AG10803 (cell line): ENCODE measurements at places on chromosomes 1 and 21.

DNA sequence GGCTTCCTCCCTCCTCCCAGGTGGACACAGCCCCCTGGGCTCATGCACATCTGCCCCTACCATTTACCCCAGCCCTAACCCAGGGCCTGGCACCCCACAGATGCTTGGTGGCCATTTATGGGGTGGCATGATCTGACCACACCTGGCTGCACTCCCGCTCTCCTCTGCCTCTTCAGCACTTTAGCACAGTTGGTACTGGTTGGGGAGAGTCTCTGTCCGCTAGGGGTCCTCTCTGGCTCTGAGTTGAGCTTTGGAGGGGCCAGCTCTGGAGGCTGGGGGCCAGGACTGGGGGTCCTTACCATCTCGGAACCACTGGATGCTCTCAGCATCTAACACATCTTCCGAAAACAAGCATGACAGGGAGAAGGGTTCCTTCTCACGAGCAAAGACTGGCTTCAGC lies 17.4 kb downstream of the MYOM3 start:
- DNase-seq, result no peak

GRCh38 chr21:46569081-46569480 lies 35.8 kb downstream of the S100B start:
- DNase-seq, result peak; percentile 94

DNA sequence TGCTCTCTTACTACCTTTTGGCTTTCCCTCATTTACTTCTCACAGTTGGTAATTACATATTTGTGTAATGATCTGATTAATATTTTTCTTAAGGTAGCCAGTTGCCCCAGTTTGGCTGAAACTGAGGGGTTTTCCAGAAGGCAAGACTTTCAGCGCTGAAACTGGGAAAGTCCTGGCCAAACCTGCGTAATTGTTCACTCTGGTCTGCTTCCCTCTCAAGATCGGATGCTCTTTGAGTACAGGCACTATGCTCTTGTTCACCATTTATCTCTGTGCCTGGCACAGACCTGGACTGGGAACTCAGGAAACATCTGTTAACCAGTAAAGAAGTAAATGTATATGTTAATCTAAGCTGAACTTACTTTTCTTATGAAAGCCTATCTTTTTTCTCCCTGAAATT lies 209.6 kb upstream of the HOOK1 start:
- DNase-seq, result no peak

- DNase-seq, result peak; percentile 38
These were observed 80.0 kb downstream of the NDUFS5 start for GRCh38 chr1:39105841-39106765.

- DNase-seq, result no peak
These were observed 4.2 kb downstream of the SPRR1B start for GRCh38 chr1:153035211-153035610.

GRCh38 chr1:40717955-40718354 lies 26.5 kb downstream of the NFYC start:
- no peak for DNase-seq

- DNase-seq, result no peak
These were observed 15.8 kb downstream of the INPP5B start for GRCh38 chr1:37931102-37931360.

DNA sequence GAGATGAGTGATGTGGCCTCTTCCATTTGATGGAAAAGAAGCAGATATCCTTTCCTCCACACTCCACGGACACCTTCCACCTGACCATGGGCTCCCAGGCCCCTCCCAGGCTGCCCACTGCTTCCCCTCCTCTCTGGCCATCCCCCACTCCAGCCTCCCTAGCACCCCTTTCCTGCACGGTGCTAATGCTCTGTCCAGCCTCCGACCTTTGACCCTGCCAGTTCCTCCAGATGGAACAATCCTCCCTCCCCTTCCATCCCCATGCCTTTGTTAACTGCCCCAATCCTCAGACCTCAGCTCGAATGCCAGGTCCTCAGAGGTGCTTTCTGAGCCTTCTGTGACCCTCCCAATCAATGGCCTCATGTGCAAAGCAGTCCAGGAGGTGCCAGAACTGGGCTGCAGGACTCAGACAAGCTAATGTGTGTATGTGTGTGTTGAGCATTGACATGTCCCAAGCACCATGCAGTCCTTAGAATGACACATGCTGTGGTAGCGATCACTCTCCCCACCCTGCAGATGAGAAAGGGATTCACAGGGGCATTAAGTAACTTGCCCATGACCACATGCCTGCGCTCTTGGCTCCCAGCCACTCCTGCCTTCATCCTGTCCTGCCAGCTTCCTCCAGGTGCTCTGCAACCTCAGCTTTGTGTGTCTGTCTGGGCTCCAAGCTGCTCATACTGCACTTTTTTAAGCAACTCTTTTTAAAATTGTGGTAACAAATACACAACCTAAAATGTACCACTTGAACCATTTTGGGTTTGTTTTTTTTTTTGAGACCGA lies 63.5 kb upstream of the EDN2 start:
- DNase-seq, result no peak
